Kidney glomerular epithelial cell (primary cell): ENCODE measurements at places on chromosomes 3 and 15.

DNA sequence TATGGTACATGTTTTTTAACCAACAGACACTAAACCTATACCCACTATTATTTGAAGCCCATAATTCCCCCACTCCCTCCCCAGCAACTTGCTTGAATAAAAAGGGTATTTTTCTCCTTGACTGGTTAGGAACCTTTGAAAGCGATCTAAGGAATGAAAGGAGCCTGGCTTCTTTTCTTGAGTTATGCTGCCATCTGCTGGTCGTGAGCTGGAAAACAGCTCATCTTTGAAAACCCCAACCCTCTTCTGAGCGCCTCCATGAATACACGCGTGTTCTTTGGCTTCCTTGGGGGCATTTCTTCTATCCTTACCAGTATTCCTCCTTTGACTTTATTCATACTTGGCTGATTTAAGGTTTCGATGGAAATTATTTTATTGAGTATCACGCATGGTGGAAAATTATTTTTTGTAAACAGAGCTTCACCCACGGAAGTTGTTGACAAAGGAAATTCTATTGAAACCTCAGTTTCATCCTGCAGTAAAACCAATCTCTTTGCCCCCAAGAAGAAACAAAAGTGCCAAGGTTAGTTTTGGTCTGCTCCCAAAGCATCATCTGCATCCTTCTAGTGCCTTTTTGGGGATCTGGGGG lies 171.6 kb downstream of the SV2B start:
- DNase-seq, result peak; percentile 43

DNA sequence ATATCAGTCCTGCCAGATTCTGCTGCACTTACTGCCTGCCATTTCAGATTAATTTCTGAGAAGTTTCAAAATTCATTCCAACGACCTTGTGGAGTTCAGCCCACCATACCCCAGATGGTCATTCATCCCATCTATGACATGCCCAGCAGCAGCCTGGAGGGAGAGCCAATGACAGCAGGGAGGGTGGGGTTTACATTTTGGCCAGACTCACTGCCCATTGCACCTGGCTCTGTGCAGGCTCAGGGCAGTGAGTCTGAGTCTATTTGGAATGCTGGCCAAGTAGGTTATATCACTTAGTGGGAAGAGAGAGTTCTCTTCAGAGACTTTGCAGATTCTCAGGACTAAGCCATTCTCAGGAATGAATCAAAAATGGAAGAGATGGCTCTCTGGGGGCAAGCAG lies 21.5 kb downstream of the SRPRB start:
- DNase-seq, result no peak

DNA sequence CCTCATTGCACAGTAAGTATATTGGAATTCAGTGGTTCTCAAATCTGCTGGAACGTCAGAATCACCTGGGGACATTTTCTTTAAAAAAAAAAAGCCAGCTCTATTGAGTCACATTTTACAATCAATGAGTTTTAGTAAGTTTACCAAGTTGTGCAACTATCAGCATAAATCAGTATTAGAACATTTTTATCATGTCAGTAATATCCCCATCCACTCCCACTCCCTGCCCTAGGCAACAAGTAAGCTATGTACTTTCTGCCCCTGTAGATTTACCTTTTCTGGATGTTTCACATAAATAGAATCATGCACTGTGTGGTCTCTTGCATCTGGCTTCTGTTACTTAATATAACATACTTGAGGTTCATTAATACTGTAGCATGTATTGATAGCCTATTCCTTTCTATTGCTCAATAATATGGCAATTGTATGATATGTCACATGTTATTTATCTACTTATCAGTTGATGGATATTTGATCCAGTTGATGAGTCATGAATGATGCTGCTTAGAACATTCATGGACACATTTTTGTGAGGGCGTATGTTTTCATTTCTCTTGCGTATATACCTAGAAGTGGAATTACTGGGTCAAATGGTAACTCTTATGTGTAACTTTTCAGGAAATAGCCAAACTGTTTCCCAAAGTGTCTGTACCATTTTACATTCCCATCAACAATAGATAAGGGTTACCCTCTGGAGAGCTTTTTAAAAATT lies 180.5 kb downstream of the THSD4 start:
- DNase-seq, result no peak

DNA sequence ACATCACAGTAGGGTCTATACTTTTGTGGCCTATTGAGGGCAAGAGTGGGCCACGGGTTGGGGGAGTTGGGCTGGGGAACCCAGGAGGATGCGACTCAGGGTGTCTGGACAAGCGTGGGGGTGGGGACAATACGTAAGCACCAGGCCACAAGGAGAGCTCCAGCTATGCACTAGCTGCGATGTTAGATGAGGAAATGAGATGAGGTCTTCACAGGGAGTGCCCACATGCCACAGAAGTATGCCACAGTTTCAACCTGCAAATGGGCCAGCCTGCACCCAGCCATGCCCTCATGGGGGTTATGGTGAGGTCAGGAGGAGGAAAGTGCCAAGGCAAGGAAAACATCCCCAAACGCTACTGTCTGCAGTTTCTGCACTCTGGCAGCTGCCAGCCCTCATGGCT lies 30.5 kb downstream of the CACNA2D2 start:
- DNase-seq, result no peak

- DNase-seq, result no peak
Observed at GRCh38 chr3:139113993-139114375, 69.3 kb upstream of the PRR23C start.

GRCh38 chr3:133227813-133228212 lies 172.0 kb upstream of the BFSP2 start:
- DNase-seq, result no peak

DNA sequence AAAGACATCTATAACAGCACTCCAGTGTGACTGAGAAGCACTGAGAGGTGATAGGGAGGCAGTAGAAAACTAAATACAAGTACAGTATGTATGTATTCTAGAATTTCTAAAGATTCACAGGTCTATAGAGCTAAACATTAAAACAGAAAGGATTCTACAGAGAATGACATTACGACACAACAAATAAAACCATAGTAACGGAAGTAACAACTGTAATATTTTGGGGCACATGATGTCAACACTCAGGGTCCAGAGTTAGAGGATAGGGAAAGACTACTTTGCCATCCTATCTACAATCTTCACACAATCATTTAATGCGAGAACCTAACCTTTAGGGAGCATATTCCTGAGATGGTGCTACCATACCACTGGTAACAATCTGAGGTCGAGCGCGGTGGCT lies 13.6 kb downstream of the UBXN7 start:
- DNase-seq, result no peak

DNA sequence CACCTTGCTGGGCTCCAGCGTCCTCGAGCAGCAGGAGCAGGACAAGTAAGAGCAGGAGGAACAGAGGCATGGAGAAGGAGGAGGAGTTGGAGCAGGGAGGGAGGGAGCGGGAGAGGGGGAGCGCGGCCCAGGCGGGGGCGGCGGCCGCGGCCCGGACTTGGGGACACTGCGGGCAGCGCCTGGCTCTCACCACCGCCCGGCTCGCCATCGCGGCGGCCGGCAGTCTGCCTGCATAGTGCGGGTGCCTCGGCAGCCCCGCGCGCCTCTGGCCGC lies 440 bp downstream of the DCBLD2 start:
- no peak for DNase-seq
